ENCODE measurements at places on chromosomes 2 and 18. TPM values are rescaled to one million over a fixed set of nuclear protein-coding genes. Genes with fewer than 3 reads are reported as not detected.

CEBPZOS gene
- total RNA-seq = 36.3 TPM

DOK1 gene
- 14.3 TPM for total RNA-seq

FIGN gene
- 6.6 TPM for total RNA-seq

XDH gene
- not detected for total RNA-seq

CNRIP1 gene
- 73.8 TPM for total RNA-seq

GNLY gene
- total RNA-seq = not detected

PROC gene
- not detected for total RNA-seq

CHAC2 gene
- total RNA-seq = 8.1 TPM
